ENCODE measurements at places on chromosomes 4 and X.

DNA sequence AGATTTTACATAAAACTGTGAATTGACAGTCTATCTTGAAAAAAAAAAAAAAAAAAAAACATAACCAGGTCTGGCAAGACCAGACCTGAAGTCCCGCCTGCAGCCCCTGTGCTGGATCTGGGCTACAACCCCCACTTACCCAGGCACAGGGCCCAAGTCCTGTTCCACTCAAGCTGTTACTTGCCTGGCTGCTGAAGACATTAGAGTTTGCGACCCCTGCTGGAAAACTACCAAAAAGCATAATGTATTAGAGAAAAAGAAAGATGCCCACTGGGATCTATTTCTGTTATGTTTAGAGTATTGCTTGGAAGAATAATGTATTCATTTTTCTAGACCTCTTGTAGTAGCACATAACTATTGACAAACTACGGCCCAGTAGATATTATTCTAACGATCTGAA is 4.7 kb downstream of the HS3ST1 start:
- DNase-seq, result no peak

DNA sequence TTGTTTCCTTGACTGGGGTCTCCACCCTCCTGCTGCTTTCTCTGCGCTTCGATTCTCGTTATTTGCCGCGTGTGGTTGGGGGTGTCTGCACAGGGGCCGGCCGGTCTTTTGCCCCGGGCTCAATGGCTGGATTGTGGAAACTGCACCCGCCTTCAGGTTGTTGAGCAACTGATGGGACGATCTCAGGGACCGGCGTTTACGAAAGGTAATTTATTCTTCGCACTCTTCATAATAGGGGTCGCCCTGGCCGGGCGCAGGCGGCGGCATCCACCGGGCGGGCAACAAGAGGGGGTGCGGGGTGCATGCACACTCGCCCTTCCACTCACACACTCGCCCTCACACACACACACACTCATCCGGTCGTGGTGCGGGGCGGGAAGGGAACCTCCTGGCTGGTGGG is 1.4 kb downstream of the ADGRL3 start:
- no peak for DNase-seq

DNA sequence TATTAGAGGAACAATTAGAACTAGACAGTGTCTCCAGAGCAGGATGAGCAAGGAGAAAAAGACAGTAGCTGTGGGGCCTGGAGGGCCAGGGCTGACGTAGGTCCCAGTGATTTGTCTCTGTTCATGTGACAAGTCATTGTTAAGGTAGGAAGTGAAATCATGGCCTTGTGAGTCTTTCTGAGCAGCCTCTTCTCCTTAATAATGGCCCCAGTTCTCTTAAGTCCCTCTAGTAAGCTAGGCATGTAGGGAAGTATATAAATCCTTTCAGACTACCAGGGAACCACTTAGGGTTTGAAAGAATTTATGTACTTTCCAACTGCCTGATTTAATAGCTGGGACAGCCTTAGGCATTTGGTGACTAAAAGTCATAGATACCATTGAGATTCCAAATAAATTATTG is 133.0 kb downstream of the KLHL8 start:
- DNase-seq, result no peak

GRCh38 chr4:152068866-152069265 is 308.1 kb upstream of the GATB start:
- no peak for DNase-seq

DNA sequence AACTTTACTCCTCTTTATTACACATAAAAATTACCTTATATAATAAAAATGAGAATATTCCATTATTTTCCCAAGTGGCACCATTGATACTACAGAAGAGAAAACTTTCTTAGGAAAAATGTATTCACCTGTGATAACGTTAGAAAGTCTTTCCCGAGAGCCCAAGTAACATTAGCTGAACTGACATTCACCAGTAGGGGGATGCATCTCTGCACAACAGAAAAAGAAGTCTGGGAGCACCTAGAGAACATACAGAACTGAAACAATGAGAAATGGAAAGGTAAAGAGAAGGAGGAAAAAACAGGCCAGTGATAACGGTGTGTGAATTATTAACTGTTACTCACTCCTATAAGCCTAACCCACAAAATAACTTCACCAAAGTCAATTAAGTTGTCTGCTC is 423.3 kb downstream of the CENPC start:
- DNase-seq, result no peak
